ENCODE measurements at places on chromosomes 5 and 9.
A peak's percentile ranks its signal among the peaks of the same experiment; 100 is the strongest.

DNA sequence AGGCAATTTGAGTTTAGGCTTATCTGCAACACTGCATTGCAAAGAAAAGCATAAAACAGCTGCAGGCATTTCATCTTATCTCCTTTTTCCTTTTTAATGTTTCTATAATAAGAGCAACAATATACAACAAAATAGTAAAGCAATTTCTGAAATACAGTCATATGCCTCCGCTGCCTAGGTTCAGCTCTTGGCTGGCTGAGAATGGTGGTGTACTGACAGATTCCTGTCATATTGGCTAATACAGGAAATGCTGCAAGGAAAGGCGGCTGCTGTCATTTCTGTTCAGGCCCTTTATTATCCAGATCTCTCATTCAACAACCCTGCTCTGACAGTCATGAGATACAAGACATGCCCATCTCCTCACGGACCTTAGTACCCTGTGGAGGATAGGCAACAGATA is 677.0 kb downstream of the TAF11L14 start:
- no peak for DNase-seq

- DNase-seq = peak; percentile 93
Observed at GRCh38 chr5:39399135-39400036, 25.4 kb downstream of the DAB2 start.

- no peak for DNase-seq
Observed at GRCh38 chr5:2157372-2157771, 274.6 kb upstream of the IRX4 start.

- DNase-seq = no peak
Observed at GRCh38 chr5:77065256-77065655, 21.8 kb downstream of the ZBED3 start.

DNA sequence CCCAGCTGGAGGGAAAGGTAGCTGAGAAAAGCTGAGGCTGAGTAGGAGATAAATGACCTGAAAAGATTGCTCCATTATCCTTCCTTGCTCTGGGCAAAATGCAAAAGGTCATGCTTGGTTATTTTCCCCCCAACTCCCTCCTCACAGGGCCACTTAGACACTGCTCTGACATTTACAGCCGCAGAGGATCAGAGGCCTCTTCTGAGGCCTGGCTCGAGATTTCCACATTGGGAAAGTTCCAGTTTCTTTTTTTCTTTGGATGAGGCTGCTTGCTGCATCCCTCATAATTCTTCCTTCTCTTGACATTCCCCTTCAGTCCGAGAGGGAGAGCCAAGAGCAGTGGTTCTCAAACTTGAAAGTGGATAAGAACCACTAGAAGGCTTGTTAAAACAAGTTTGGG is 60.1 kb upstream of the HSPA9 start:
- DNase-seq = no peak

DNA sequence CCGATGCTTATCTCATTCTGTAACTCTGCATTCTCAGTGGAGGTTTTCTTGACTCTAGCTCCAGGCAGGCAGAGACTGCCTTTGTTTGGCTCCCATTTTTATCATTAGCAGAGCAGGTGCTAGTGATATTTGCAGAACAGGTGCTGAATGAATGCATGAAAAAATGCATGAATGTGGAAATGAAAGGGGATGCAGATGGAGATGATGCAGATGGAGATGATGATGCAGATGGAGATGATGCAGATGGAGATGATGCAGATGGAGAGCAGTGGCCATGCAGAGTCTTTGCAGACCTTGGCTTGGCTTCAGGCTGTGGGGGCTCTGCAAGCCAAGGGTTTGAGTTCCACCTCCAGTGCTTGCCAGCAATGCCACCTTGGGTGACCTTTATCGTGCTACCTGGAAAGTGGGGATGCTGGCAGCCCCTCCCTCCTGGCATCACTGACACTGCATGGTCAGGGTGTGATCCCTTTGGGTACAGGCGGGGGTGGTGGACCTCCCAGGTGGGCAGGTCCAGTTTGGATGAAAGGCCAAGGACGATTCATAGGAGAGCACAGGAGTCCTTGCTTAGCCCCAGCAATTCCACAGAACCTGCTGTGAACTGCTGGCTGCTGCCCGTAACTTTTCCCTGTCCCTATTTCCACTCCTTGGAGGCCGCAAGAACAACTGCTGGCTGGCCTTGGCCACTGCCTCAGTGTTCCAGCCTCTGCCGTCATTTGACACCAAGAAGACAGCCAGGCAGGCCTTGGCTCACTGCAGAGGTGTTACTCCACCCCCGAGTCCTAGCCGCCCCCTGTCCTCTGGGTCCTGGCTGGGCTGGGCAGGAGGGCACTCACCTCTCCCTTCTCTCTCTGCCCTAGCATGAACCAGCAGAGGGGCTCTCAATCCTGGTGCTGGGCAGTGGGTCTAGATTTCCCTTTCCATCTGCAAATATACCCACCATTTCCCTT is 33.0 kb downstream of the ERGIC1 start:
- DNase-seq = no peak

GRCh38 chr5:153559926-153560325 is 69.5 kb downstream of the GRIA1 start:
- no peak for DNase-seq

- peak; percentile 67 for DNase-seq
Observed at GRCh38 chr9:128947527-128948301, at the start of the genes DOLK and NUP188. Gene DOLK, minus strand, starts transcription at chr9:128947603. Its CDS starts 300 bp downstream, at chr9:128947303. Gene NUP188, plus strand, starts transcription at chr9:128947699. Its CDS starts 21 bp downstream, at chr9:128947720.

DNA sequence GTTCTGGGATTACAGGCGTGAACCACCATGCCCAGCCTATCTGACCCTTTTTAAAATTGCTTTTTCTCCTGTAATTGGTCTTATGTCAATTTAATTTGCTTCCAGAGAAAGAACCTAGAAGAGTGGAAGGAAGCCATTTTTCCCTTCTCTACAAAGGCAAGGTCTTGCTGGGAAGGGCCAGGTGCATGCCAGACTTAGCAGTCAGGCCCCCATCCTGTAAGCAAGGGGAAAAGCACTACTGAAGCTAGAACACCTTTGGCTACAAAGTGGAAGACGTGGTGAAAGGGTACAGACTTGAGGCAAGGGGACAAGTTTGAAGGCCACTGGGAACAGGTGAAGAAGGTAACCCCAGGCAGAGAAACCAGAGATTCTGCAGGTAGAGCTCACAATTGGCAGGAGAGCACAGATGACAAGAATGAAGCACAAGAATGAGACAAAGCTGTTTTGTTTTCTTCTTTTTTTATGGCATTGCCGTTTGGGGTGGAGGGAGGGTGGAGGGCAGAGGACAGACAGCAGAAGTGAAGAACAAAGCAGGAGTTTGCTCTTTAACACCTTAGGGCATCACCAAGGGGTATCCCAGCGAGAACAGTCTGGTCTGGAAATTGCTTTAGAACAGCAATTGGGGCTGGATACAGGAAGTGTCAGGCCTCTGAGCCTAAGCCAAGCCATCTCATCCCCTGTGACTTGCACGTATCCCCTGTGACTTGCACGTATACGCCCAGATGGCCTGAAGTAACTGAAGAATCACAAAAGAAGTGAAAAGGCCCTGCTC is 72.9 kb downstream of the SERINC5 start:
- no peak for DNase-seq

DNA sequence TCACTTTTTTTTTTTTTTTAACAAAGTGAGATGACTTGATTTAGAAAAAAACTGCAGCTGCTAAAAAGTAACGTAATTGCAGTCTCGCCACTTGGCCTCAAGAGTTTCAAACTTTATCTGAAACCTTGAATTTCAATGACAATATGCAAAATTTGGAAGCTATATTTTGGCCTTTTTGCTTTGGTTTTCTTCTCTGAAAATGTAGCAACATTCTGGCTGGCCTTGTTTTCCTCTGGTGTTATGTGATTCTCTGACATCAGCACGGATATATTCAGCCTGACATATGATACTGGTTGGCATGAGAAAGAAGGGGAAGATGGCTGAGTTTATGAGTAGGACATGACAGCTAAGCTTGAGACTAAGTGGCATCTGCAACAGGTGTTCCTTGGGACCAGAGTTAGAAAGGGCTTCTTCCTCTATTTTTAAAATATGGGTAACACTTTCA is 136.5 kb downstream of the MEF2C start:
- no peak for DNase-seq

DNA sequence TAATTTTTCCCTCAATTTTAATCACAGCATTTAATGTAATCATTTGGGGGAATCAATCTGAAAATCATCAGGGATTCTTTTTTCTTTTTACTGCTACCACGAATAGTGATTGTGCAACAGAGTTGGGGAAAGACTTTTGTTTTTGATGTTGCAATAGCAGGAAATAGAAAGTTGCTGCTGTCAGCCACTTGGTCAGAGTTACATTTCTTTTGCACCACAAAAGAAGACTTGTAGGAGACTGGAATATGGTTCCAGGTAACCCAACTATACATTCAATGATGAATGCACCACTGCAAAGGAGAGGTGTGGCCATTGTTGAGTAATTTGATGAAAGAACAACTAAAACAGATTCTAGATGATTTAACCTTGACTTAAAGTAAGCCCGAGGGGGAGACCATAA is 46.3 kb upstream of the PALM2AKAP2 start:
- DNase-seq = no peak

DNA sequence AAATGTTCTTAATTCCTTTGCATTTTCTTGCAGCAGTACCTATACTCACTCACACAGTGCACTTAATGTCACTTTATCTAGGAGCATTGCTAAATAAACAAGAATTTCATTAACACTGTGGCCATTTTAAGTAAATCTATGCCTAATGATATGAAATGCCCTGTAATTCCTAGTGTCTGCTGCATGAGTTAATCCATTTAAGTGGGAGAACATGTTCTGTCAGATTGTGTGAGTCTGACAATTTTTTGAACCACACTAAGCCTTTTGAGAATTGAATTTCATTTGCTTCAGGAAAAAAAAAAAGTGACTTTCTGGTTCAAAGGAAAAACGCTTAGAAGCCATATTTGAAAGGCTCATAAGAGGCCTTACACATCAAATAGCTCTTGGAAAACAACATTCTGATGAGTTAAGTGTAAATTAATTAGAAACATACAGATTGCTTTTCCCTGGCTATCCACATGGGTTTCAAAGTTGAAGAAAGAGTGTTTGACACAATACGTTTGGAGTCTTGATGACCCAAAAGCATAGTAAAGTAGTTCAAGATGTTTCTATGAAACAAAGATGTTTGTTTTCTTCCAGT is 446.7 kb upstream of the GRAMD2B start:
- no peak for DNase-seq

GRCh38 chr5:156331181-156331580 is 4.2 kb downstream of the SGCD start:
- DNase-seq = no peak

DNA sequence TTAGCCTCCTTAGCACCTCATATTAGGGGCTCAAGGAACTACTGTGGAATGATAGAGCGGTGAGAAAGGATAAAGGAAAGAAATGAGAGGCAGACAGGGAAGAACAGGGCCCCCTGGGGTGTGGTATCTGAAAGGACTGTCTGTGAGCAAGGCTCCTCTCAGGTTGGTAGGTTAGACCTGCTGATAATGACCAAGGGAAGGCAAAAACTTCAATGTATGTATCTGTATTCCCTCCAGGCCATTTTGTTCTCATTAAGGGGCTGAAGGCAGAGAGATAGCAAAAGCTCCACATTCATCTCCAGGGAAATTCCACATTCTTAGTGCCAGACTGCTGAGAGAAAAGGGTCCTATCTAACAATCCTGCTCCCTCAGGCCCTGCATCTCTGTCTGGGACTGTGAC is 28.6 kb downstream of the TRIM32 start:
- no peak for DNase-seq

GRCh38 chr9:95049761-95050160 is 267.7 kb downstream of the FANCC start:
- no peak for DNase-seq

DNA sequence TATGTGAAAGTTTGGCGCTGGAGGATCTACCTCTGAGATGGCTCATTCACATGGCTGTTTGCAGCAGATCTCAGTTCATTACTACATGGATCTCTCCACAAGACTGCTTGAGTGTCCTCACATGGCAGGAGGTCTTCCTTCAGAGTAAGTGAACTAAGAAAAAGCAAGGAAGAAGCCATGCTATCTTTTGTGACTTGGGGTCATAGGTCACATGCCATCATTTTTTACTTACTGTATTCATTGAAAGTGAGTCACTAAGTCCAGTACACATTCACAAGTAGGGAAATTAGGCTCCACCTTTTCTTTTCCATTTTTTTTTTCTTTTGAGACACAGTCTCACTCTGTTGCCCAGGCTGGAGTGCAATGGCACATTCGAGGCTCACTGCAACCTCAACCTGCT is 8.7 kb upstream of the CDKN2AIPNL start:
- DNase-seq = no peak

DNA sequence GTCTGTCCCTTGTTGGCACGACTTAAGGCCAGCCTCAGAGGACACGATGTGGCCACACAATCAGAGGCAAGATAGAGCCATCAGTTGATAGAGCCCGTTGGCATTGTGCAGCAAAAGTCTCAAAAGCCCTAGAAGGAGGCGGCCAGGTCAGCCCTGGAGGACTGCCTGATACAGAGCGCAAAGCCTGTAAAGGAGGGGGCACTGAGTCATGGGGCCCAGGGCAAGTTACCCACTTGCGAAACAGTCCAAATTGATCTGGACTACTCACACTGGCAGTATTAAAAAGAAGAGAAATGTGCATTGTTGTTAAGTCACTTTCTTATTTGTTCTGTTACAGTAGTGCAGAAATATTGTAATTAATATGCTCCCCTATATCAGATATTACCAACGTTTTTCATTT is 51.5 kb downstream of the KLF9 start:
- no peak for DNase-seq

DNA sequence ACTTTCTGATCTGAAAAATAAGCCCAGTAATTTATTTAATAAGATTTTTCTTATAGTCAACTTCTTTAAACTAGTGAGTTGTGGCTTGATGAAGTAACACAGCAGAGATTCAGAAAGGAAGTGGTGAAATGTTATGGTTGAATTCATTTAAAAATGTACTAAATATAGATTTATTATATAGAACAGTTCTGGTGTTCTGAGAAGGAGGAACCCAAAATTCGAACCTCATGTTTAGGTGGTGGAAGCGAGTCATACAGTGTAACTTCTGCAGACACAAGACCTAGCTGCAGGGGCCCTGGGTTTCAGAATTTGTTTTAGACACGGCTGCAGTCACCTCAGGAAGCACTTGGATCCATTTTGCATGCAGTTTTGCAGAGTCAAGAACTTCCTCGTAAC is 188.2 kb downstream of the TRIO start:
- DNase-seq = no peak

DNA sequence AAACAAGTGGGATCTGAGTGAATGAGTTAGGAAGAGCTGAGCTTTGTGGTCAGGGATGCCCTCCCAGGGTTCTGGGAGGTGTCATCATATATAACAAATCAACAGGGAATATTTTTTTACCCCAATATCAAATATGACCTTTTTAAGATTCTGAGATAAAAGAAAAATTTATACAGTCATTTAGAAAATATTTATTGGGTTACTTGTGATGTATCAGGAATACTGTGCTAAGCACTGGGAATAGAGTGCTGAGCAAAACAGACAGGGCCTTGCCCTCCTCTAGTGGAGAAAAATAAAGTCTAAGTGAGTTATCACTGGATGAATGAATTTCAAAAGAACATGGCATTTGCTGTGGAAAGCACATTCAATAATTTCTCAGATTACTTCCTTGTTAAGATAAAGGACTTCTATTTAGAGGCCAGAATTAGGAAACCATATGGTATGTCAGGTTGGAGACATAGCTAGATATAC is 102.9 kb downstream of the BOD1 start:
- DNase-seq = no peak

GRCh38 chr9:36399980-36400331 is at the start of gene RNF38:
Gene RNF38, minus strand, starts transcription at chr9:36400269. Its CDS starts 161 bp downstream, at chr9:36400108.
- no peak for DNase-seq

- no peak for DNase-seq
Observed at GRCh38 chr5:73534011-73534644, 31.3 kb downstream of the ANKRA2 start.
